ENCODE measurements at places on chromosomes 6 and 20.

- no peak for DNase-seq
These were observed 5.2 kb downstream of the HFE start for GRCh38 chr6:26092443-26092842.

- no peak for DNase-seq
These were observed 64.2 kb upstream of the KIF25 start for GRCh38 chr6:167933290-167933689.

- DNase-seq: peak; percentile 59
These were observed 243.7 kb downstream of the ARID1B start for GRCh38 chr6:157020881-157021343.

GRCh38 chr20:57398901-57399535, 7.8 kb downstream of the RBM38 start:
- no peak for DNase-seq

- no peak for DNase-seq
These were observed 68.2 kb downstream of the PSMG4 start for GRCh38 chr6:3326981-3327380.

DNA sequence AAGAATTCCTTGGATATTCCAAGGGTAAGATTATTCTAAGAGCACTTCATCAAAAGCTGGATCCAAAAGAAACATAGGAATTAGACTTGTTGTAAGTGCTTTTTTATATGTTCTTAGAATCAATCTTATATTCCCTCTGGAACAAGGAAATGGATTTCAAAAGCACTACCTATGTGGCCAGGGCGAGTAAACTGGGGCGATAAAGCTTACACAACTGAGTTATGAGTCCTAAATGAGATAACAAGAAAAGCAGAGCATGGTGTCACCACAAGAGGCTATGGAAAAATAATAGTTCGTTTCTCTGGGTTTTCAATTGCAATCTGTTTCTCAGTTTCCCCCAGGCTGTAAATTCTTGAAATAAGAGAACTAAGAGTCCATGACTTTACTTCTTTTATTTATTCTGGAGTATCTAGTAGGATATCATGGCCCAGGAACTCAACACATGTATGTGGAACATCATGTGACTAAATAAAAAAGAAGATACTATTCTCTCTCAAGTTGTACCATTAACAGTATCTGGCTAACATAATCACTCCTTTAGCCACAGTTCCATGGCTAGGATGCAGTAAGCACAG, 51.5 kb downstream of the NUDT3 start:
- DNase-seq: no peak

DNA sequence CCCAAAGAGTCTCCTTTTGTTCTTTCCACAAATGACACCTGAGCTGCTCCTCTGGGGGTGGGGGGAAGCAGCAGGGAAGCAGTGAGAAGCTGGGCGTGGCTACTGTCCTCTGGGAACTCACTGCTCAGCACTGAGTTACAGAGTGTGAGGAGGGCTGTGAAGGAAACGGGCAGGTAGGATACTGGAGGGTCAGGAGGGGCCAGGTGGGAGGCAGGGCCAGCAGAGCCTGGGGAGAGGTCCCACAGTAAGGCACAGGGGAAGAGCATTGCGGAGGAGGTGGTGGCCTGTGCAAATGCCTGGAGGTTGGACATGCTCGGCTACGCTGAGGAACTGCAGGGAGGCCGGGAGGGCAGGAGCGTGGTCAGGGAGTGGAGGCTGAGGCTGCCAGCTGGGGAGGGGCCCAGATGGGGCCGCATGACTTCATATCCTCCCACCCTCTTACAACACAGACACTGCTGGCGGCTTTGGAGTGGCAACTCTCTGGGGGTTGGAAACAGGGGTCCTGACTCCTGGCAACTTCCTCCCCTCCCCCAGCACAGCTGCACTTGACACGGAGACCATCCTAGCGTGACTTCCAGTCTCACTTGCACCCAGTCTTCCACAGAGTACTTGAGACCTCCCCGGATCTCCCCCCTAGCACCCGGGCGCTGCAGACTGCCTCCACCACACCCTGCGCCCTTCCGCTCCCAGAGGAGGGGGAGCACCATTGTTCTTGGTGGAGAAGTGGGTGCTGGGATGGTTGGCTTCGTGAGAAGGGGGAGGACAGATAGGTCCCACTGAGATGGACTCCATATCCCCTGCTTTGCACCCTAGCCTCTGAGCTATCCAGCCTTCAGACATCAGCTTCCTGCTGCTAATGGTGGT, 34.2 kb downstream of the RBM38 start:
- DNase-seq: peak; percentile 72

GRCh38 chr6:9404351-9405146, 969.2 kb upstream of the SLC35B3 start:
- DNase-seq: no peak

- DNase-seq: no peak
These were observed 87.6 kb downstream of the BTBD9 start for GRCh38 chr6:38552121-38552520.

DNA sequence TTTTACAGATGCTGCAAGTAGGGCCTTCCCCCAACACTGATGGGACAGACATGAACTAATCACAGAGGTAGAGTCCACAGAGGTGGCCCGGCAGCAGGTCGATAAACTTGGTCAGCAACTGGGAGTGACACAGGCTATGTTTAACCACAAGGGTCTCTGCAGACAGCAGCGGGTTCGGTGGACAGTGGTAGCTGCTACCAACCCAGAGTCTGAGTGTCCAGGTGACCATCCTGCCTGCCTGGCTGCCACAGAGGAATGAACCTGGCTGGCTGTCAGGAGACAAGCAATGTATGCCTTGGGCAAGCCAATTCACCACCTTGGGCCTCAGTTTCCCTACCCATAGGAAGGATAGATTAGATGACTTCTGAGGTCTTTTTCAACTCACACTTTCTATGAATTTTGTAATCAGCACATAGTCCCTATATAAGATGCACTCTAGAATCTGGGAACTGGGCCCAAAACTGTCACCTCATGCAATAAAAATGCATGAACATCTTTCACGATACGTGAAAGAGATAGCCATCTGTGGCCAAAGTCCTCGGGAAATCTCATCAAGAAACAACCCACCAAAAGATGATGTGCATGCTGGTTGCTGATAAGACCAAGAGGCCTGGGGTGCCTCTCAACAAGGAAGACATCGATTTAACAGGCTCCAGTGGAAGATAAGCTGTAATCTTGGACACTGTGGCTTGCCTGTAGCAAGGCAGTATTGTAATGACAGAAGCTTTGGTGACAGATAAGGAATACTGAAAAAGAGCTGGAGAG, 30.5 kb downstream of the MDGA1 start:
- DNase-seq: no peak

GRCh38 chr6:144335311-144335861, 50.3 kb downstream of the UTRN start:
- DNase-seq: no peak

GRCh38 chr6:102895683-102896082, 1502.2 kb downstream of the GRIK2 start:
- no peak for DNase-seq
